Dermis microvascular lymphatic vessel endothelial cell (primary cell): ENCODE measurements at places on chromosomes 7 and 10.

DNA sequence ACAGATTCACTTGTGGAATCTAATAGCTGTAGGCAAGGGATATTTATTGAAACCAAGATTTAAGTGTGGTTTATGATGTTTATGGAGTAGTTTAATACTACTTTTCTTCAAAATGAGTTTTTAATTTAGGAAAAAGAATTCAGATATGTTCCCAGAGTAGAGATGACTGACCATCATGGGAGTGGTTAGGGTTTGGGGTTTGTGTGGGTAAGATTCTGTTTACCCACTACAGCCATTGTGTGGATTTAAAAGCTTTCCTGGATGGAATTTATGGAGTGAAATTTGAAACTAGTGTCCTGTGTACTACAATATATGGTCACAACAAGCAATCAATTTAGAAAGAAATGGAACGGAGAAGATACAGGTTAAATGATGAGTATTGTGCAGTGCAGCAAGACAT lies 453.5 kb downstream of the AUTS2 start:
- DNase-seq, result no peak

- no peak for DNase-seq
These were observed 96.9 kb downstream of the TES start for GRCh38 chr7:116307253-116307652.

DNA sequence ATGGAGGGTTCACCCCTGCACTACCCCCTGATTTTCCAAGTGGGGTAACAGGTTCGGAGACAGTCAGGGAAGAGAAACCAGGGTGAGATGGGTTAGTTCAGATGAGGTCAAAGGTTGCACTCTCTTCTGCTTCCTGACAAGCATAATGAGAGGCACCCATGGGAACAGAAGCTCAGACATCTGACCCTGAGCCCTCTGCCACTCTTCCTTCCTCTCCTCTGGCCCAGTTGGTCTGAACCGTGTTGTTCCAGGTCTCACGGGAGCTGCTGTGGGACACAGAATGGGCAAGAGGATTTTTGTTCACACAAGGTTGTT lies 38.4 kb downstream of the DNAJB12 start:
- peak; percentile 65 for DNase-seq

DNA sequence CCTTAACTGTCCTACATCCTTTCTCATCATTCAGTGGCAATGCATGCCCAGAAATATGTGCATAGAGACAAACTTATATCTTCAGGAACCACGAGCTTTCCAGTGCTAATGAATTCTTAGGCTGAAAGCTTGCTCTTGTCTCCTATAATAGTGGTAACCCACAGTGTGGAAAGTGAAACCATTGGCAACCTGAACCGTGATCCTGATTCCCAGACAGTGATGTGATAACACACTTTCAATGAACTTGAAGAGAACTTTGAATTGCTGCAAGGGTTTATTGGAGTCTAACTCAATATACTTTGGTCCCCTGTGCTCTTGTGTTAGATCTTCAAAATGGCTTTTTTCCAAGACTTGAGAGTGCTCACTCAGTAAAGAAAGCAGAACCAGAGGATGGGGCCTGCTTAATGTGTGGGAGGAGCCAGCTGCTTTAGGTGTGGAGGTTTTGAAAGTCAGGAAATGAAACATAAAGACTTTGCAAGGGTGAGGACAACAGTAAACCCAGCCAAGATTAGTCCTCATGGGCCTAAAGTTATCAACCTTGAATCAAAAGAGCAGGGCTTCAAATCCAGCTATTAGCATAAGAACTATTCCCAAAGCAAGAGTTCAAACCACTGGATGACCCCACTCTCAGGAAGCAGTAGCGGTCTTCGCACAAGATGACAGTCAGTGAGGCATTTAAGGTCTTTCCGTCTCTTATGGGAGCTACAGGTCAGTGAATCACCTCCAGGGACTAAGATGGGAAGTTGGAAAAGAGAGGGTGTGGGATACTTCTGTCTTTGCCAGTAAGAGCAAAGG lies 332.4 kb upstream of the NRP1 start:
- DNase-seq, result no peak

- DNase-seq, result no peak
These were observed 105.1 kb upstream of the ANLN start for GRCh38 chr7:36284456-36285090.

DNA sequence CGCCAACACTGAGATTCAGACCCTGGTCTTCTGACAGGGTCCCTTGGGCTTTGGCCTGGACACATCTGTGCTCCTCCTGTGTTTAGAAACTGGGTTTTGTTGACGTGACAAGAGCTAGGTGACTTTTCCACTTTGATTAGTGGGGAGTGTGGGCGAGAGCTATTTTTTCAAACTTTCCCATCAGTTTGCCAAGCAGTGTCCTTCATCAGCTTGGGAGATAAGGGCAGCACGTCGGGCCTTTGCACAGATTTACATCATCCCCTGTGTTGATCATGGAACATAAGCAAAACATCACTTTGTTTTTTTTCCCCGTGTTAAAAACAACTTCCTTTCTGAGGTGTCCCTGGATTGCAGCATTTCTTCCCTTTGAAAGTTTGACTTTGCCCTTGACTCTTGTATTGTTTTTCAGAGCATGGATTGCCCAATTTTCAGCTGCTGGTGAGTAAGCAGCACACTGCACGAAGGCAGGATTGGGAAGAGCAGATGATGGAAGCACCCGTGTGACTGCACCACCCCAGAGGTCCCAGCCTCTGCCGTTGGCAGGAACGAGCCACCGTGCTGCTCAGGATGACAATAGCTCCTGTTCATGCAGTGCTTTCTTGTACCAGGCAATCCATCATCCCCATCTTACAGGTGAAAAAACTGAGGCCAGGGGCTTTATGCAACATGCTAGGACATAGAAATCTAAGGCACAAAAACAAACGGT lies 6.4 kb upstream of the IGFBP1 start:
- DNase-seq, result peak; percentile 33

DNA sequence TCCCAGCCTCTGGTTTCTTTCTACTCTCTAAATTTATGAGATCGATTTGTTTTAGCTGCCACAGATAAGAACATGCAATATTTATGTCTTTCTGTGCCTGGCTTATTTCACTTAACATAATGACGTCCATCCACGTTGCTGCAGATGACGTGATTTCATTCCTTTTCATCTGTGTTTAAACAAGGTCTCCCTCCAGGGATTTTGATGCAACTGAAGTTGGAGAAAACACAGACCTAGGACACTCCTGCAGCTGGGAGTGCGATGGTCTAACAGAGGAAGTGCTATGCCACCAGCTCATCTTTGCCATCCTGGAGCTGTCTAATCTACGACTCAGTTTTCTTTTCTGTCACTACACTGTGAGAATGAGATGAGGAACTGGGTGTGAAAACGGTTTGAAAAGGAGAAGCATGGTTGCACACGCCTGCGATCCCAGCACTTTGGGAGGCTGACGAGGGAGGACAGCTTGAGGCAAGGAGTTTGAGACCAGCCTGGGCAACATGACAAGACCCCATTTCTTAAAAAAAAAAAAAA lies 1.5 kb upstream of the KCTD7 start:
- DNase-seq, result no peak

DNA sequence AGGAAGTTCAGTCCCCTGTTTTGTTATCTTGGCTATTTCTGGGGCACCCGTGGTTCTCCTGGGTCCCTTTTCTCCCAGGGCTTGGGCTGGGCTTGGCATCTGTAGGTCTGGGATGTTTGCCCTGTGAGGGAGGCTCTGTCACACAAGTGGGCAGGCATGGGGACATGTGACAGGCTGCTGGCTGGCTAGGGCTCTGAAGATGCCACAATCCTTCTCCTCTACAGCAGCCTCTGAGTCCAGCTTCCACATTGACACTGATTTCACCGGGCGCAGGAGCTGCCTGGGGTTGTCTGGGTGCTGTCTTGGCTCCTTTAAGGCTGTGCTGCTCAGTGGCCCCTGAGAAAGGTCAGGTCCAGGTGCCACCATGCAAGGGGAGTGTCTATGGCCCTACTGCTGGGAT lies 37.4 kb upstream of the ZNF716 start:
- no peak for DNase-seq

DNA sequence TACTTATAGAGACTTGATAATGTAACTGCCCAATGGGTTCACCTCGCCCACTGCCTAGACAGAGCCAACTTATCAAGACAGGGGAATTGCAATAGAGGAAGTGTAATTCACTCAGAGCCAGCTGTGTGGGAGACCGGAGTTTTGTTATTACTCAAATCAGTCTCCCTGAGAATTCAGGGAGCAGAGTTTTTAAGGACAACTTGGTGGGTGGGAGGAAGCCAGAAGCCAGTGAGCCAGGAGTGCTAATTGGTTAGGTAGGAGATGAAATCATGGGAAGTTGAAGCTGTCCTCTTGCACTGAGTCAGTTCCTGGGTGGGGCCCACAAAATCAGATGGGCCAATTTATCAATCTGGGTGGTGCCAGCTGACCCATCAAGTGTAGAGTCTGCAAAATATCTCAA lies 20.1 kb upstream of the C7orf33 start:
- no peak for DNase-seq

- no peak for DNase-seq
These were observed 38.1 kb upstream of the ZMIZ1 start for GRCh38 chr10:79030705-79031104.
